Activated CD4-positive, alpha-beta memory T cell treated with anti-CD3 and anti-CD28 coated beads for 36 hours (primary cell): ENCODE measurements at places on chromosomes 5 and 9. TPM values are rescaled to one million over a fixed set of nuclear protein-coding genes. Genes with fewer than 3 reads are reported as not detected.

SLC6A18 gene
- not detected for total RNA-seq

- peak; percentile 34 for DNase-seq
These were observed at the start of gene LHFPL2 for GRCh38 chr5:78648359-78649210. Gene LHFPL2, minus strand, starts transcription at chr5:78648772. Its CDS starts 138,559 bp downstream, at chr5:78510213.

DMXL1 gene
- 24.2 TPM for total RNA-seq

- DNase-seq, result peak; percentile 72
These were observed 3.8 kb downstream of the CREB3 start for GRCh38 chr9:35736201-35736633.

GRM6 gene
- total RNA-seq, result not detected

WDR38 gene
- not detected for total RNA-seq

- DNase-seq, result no peak
These were observed 217.2 kb downstream of the MEF2C start for GRCh38 chr5:88665750-88666215.

DELE1 gene
- total RNA-seq, result 51.5 TPM

GRCh38 chr9:37464006-37464405, 1.2 kb downstream of the ZBTB5 start:
- DNase-seq, result no peak

DNA sequence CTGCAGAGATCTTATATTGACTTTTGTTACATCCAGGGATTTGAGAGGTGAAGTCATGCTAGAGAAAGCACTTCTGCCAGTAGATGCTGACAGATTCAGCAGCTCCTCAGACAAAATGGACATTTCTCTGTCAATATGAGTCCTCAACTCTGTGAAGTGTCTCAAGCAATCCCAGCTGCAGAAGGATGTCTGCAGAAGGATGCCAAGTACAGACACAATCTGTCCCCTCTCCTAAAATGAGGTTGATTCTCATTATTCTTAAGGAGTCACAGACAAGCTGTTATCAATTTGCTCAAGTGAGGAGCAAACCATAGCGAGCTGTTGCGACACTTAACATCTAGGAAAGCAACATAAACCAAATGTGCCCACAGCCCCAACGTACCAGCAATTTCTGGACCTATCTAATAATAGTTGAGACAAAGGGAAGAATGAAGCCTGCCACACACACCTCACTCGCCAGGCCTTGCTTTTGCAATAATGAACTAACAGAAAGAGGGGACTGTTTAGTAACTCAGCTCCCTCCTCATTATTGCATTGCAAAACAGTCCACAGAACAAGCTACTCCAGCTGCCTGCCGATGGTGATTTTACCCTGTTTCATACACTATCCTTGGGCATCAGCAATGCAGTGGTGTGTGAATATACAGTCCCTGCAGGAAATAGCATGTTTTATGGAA, 364.2 kb upstream of the PDE4D start:
- DNase-seq, result no peak

DNA sequence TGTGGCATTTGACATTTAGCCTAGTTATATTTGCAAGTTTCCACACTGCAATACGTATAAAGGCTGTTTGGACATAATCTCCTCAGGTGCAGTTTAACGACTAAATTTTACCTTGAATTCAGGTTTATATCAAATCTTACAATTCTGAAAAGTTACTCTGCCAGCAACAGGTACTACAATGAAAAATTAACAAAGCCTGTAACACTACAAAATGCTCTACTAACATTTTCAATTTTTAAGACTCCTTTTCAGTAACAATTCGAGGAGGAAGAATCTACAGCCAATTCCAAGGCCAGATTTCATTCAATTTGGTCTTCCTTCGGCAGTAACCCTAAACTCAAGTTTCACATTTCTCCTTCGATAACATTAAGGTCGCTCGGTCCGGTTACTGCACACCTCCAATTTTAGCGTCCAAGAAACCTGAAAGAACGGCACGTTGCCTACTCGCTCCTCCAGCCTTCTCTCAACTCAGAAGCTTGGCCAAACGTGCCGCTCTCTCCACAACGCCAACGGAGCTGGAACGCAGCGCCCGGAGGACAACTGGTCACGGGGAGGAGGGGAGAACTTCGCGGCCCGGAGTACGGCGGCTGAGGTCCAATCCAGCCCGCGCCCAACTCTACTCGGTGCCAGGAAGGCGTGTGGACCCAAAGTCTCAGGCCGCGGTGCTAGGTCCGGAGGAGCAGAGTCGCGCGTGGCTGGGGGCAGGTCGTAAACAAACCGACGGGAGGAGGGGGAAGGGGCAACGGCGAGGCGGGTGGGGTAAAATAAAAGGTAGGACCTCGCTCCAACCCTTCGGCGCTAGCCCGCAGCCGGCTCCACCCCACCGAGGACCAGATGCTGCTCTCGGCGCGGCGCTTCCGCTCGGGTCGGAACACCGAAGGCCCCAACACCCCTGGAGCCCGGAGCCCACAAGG, 681 bp downstream of the FNIP1 start:
- DNase-seq, result peak; percentile 51

DNA sequence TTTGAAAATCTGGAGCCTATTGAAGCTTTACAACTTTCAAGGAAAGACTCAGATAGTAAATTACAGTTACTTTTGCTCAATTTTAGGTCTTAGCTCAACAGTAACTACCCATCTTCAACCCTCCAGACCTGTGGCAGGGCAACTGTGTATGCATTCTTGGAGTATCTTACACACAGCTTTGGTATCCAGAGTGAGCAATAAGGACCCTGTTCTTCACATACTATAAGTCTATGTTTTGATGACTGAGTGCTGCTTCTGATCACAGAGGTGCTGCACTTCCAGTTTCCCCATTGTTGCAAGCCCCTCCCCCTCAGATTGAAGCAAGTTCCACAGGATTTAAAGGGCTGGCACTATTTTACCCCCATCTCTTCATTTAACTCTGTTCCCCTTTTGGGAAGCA, 737.4 kb upstream of the GRAMD2B start:
- DNase-seq, result no peak

TNIP1 gene
- 388 TPM for total RNA-seq

DNA sequence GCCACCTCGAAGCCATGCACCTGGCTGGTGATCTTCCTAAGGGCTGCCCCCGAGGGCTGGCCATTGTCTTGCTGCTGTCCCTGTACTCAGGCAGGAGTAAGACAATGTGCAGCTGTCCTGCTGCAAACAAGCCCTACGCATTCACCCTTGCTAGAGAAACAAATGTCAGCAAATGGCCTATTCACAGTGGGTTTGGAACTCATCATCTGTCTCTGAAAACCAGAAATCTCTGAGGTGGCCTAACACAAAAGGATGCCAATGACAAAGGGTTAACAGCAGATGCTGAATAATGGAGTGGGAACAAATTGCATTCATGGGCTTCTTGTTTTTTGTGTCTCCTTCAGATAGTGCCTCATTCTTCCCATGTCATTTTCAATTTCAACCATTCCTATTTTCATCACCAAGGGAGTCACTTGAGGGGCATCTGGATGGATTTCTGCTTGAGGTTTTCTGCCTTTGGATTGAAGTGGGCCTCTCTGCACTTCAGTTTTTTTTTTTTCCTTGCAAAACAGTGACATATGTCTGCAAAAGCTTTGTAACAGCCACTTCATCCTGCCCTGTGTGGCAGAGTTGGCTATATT, 261.6 kb upstream of the VLDLR start:
- DNase-seq, result no peak

DNA sequence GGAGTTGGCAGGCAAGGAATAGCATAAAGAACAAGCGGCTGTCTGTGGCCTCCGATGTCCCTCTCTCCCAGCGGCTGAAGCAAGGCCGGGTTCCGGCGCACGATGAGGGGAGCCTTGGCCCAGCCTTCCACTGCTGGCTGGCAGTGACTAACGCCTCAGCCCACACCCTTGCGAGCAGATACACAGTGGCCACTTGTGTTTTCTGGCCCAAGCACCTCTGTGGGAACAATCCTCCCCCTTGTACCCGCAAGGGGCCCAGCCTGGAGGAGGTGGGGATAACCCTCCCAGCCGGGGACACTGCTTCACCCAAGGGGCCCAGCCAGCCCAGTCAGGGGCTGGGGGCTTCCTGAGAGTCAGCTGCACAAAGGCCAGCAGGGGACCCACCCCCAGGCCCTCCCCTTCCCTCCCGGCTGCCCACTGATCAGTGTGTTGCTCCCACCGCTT, 23.2 kb downstream of the STK10 start:
- no peak for DNase-seq

PRLR gene
- not detected for total RNA-seq

C5orf46 gene
- total RNA-seq, result not detected

- no peak for DNase-seq
These were observed 158.7 kb upstream of the TUT7 start for GRCh38 chr9:86512929-86513328.

- no peak for DNase-seq
These were observed 297.0 kb upstream of the KLF4 start for GRCh38 chr9:107786561-107786960.

DNA sequence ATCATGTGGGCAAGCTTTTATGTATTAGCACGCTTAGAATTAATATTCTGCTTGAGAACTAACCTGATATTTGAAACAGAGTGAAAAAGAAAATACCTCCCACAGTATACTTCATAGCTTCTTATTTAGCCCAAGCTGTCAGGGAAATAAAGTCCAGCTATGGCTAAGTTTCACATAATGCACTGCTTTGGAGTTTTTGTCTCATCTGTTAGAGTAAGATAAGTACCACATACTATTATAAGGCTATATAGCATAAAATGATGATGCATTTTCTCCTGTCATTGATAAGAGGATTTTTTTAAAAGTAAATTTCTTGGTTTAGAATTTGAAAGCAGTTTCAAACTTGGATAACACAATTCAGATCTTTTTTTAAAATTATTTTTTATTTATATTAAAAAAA, 2.4 kb upstream of the ANKDD1B start:
- no peak for DNase-seq

CERCAM gene
- total RNA-seq, result 1.1 TPM

- DNase-seq, result no peak
These were observed 163.8 kb upstream of the SLC28A3 start for GRCh38 chr9:84504360-84504759.

GRCh38 chr5:13250464-13251291, 693.8 kb downstream of the DNAH5 start:
- DNase-seq, result no peak

DRD1 gene
- total RNA-seq, result not detected

- no peak for DNase-seq
These were observed 122.5 kb downstream of the COL23A1 start for GRCh38 chr5:178467568-178468195.

GRCh38 chr5:75523275-75523674, 11.6 kb downstream of the POLK start:
- DNase-seq, result no peak

DNA sequence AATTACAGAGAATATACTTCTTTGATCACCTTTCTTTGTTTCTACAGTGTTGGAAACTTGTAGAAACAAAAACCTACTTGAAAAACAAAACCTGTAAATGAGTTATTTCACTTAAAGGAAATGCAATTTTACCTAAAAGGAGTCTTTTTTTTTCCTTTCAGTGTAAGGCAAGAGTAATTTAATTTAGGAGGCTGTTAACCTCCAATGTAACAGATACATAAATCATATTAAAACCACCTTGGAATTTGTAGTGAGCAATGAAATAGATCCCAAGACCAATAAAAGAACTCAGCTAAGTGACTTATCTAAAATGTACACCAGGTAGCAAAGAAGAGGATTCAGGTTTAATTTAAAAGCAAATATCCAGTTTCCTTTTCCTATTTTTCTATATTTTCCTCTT, 524.8 kb downstream of the CSNK1G3 start:
- DNase-seq, result no peak

DNA sequence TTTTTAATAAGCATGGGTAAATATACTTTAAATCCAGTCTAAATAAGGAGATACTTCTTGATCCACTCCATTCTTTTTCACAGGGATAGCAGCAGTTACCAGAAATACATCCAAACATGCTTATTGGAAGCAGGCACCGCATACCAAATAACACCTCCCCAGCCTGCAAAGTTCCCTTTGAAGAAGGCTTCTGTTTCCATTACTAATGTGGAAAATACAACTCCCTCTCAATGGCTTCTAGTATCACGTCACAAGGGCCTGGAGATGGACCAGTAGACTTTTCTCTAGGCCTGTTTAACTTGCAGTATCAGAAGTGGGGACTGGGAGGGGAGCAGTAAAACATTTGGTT, 20.8 kb downstream of the TMEM245 start:
- no peak for DNase-seq

DNA sequence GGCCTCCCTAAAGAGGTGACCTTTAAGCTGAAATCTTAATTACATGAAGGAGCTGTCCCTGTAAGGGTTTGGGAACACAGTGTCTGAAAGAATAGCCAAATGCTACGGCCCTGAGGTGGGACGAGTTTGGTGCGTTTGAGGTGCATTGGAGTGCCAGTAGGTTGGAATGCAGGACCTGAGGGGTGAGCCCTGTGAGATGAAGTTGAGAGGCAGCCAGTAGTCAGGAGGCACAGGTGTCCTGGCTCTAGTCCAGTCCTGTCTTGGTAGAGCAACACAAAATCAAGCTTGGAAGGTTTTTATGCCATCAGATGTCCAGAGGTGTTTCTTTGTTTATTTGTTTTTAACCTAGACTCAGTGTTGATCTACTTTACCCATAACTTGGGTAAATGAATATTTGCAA, 108.5 kb downstream of the ARHGAP26 start:
- no peak for DNase-seq

WDR31 gene
- 2.4 TPM for total RNA-seq

ADGRD2 gene
- not detected for total RNA-seq

GRCh38 chr9:2859776-2860379, 16.0 kb upstream of the PUM3 start:
- peak; percentile 66 for DNase-seq

- no peak for DNase-seq
These were observed 468.4 kb downstream of the KDM4C start for GRCh38 chr9:7226007-7226640.

DNA sequence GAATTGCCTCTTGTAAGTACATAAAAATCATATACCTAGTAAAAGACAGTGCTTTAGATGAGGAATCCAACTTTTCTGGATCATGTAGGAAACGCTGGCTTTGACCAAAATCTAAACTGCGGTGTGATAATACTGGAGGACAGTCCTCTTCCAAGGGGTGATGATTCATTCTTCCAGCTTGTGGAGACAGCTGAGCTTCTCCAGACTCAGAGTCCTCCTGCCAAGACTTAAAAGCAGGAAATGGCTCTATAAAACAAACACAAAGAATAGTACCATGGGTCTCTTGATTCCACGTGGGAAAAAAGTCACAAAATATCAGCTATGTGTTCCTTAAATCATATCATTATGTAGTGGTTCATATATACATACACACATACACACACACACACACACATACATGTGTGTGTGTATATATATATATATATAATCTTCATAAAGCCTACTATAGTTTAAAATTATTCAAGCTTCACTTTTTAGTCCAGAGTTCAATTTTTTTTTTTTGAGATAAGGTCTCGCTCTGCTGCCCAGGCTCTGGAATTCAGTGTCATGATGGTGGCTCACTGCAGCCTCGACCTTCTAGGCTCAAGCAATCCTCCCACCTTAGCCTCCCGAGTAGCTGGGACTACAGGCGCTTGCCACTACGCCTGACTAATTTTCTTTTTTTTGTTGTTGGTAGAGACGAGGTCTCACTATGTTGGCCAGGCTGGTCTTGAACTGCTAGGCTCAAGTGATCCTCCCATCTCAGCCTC, 65.0 kb downstream of the PKD2L2 start:
- no peak for DNase-seq

CDKN2A gene
- total RNA-seq, result 3.9 TPM

GRCh38 chr5:81316571-81316970, 15.2 kb downstream of the ZCCHC9 start:
- DNase-seq, result no peak

- no peak for DNase-seq
These were observed at the start of gene PCDHAC1 for GRCh38 chr5:140925806-140926442. Gene PCDHAC1, plus strand, starts transcription at chr5:140926299. Its CDS starts 594 bp downstream, at chr5:140926893.

PRELID1 gene
- 248 TPM for total RNA-seq

GRCh38 chr5:120767178-120767820, 303.2 kb downstream of the PRR16 start:
- DNase-seq, result no peak
